Endothelial cell (in vitro differentiated cells): ENCODE measurements at places on chromosomes 7 and 10.

GRCh38 chr10:119412244-119413092, 130.1 kb downstream of the RGS10 start:
- no peak for DNase-seq

GRCh38 chr7:12968836-12969422, 281.5 kb downstream of the ARL4A start:
- DNase-seq: no peak

DNA sequence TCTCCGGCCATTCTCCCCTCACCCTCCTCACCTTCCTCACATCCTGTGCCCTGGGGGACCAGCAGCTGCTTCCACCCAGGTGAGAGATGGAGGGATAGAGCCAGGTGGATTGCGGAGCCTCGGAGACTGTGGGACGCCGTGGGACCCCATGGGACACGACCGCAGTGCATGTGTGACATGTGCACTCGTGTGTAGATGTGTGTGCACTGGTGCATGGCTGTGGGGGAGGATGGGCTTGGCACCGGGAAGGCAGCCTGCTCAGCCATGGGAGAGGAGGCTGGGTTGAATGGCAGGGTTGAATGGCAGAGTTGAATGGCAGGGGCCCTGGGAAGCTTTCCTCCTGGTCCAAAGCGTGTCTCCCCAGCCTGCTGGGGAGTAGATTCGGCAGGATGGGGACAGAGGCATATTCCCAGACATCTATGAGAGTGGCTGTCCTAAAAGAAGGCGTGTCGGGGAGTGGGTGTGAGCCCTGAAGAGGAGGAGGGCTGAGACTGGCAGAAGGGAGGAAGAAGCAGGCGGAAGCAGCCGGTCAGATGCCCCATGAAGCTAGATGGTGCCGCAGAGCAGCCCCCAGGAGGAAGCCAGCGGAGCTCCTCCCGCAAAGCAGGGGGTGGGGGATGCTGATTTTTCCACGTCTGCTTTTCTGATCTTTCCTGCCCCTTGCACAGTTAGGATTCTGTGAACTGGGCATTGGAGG, 815 bp downstream of the GIMAP8 start:
- no peak for DNase-seq

DNA sequence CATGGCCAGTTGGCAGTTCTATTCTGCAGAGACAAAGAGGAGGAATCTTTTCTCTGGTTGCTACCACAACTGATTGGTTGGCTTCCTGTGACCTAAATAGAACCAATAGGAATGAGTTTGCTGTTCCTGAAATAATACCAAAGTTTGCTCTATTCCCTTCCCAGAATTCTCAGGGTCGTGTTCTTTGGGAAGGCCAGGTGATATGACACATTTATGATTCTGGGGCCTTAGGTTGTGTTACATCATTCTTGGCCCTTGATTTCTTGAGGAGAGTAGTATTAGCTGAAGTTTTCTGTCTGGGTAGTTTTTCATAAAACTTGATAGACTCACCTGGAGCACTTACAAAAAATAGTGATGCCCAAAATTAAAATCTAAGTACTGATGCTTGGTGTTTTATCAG, 171.9 kb downstream of the LRRC4 start:
- DNase-seq: no peak

DNA sequence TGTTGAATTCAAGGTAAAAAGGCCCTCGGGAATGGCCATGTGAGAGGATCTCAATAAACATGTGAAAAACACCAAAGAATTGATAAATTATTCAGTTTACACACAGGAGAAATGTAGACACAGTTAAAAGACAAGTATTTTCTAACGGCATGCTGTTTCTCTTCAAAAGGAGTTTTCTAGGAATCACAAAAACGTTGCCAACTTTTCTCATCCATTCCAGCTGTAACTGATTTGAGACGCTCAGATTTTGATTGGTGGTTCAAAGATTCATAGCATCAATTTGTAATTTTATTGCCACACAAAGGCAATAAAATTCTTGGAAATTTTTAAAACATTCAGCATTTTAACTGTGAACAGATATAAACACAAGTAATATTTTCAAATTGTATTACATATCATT, 384.9 kb upstream of the PFKP start:
- DNase-seq: no peak

- peak; percentile 85 for DNase-seq
Measured at GRCh38 chr10:93554760-93555432, 11.6 kb upstream of the FFAR4 start.

DNA sequence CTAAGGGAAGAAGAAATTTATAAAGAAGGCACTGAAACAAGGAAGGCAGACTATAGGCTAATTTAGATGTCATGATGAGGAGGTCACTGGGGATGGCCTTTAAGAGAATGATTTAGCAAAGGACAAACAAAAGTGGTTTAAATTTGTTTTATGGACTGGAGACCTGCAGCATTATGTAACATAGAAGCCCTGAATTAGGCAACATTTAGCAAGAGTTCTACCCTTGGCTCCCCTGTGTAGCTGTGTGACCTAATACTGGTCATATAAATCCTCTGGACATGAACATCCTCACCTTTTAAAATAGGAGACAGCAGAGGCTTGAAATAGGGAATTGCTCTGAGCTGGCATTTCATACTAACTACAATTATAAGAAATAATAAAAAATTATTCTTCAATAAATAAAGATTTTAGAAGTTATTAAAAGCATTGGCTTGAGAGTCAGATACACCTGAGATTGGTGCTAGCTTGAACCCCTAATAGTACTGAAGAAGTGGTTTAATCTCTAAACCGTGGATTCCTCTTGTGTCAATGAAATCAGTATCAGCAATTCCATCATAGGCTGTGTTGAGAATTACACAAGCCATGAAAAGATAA, 48.9 kb downstream of the RNLS start:
- DNase-seq: no peak

DNA sequence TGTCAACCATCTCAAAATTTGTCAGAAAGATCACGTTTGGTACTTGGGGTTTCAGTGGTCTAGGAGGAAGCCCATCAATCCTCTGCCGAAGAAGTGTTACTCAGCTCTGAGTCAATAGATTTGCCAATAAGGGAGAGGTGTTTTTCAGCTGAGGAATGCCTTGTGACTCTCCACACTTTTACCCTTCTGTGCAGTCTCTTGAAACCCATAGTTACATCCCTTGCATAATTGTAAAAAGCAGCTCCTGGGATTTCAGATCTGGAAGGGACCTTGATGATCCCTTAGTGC, 47.5 kb downstream of the INSYN2A start:
- DNase-seq: no peak

DNA sequence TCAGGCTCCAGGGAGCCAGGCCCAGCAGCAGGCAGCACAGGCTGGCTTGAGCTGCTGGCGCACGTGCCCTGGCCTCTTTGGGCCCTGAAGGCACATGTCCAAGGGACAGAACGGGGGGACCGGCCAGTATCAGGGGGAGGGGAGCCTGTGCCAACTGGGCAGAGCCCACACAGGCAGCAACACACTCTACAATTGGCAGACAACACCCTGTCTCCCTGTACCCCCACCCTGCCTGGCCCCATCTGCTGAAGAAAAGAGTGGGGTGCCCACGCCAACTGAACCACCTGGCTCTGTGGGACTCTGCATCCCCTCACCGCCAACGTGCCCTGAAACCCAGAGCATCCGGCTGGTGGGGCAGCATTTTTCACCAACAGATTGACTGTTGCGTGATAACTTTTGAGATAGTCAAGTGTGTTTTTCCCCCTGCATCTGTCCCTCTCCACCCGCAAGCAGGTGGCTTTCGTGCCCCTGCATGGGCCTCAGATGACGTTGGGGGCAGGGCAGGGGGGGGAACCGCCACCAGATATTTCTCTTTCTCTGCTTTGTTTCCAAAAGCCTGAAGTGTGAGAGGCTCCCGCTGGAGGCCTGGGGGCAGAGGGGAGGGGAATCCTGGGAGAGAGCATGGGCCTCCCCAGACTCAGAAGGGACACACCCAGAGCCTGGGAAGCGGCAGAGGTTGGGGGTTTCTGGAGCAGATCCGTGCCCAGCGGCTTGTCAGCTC, 21.8 kb downstream of the SLIT1 start:
- no peak for DNase-seq

GRCh38 chr10:26543567-26544306, 105.6 kb downstream of the APBB1IP start:
- DNase-seq: no peak

DNA sequence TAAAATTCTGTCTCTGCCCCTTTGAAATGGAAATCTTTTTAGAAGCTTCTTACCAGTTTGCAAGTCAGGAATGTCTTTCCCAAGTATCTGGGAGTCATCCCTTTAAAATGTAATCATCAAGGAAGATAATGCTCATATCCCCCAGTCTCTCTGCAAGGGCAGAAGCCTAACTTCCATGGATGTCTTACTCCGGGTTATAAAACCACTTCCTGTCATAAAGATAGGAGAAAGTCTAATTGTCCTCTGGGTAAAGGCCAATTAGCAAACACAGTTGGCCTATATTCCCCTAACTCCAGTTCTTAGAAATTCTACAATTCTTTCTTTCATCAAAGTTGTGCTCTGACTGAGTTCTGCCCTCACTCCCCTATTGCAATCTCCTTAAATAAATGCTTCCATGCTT, 1631.5 kb upstream of the LRRTM3 start:
- DNase-seq: no peak

DNA sequence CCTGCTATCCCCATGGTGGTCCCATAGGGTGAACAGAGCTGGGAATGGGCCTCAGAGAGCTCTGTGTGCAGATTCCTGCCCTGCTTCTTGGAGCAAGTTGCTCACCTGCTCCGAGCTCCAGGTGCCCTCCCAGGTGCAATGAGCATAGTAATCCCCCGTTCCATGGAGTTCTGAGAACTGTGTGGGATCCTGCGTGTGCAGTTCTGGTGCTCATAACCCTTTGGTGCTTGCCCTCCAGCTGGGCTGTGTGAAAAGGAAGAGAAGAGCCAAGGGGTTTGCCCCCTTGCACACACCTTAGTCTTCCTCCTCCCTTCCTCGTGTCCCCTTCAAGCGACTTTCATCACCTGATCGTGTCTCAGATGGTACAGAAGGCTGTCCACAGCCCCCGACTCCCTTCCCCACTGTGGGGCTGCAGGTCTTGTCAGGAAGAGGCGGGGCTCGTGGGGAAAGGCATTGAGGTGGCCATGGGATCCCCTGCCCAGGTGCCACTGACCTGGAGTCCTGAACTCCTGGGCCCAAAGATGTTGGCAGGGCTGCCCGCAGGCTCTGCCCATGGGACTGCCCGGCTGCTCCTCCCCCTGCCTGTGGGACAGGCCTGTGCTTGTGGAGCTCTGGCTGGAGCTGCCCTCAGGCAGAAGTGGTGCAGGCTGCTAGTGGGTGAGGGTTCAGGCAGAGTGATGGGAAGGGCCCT, 21.9 kb upstream of the ZNF488 start:
- DNase-seq: no peak

DNA sequence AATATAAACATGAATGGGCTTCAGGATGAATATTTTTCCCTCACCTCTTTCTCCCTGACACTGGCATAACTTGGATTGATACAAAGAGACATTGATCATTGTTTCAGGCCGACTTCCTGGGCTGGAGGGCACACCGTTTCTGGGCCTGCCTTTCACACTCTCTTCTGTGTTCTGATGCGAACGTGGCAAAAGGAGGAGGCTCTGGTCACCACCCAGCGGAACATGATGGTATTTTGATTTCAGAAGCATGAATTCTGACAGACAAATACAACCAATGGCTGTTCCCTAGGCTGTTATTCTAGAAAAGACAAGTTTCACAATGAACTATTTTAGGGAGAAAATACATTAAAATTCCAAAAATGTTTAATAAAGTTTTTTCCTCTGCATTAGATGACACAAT, 534.5 kb upstream of the MKI67 start:
- no peak for DNase-seq

DNA sequence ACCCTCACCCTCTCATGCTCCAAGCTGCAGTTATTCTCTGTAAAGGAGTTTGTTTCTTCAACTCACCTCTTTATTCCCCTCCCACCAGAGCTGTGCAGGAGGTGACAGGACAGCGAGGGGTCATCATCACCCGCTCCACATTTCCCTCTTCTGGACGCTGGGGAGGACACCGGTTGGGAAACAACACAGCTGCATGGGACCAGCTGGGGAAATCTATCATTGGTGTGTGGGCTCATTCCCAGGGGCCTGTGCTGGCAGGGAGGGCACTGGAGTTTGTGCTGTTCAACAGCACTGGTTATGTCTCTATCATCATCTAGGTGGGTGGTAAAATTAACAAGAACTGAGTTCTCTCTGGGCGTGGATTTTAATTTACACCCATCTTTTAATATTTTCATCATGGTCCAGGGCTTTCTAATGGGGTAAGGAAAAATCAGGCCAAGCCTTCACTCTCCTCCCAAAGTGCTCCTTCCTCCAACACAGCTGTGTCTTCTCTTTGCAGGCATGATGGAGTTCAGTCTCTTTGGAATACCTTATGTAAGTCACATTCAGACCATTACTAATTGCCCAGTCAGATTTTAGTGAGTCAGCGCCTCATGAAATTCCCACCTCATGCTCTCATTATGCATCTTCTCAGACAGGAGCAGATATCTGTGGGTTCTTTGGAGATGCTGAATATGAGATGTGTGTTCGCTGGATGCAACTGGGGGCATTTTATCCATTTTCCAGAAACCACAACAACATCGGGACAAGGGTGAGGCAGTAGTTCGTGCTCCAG, 61.6 kb downstream of the PRSS58 start:
- no peak for DNase-seq

DNA sequence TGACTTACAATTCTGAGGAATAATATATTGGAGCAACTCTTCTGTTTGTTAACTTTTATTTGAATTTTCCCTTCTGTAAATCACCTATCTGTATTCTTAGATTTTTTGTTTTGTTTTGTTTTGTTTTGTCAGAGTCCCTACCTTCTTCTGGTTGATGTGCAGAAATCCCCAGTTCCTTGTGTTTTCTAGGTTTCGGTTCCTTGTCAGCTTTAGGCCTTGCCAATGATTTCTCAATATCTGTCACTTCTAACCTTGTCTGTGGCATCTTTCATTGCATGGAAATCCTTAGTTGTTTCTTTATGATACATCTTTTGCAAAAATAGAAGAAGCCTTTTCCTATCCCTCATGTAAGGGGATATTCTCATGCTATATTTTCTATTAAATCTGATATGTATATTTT, 21.7 kb upstream of the ST8SIA6 start:
- no peak for DNase-seq

DNA sequence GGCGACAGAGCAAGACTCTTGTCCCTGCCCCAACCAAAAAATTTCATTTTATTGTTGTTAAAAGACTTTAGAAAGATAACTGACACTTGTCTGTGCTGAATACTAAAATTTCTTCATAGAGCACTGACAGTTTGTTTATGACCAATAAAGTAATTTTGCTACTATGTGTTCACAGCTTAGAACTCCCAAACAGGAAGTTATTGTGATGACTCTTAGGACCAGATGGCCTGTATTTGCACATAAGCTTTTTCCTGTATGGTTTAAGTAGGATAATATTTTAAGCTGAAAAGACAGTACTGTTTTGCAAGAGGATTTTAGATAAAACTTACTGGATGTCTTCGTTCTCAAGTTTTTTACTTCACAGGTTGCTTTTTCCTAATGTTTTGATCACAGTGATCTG, 80.7 kb downstream of the MMRN2 start:
- DNase-seq: no peak

GRCh38 chr7:44221231-44221791, 20.5 kb downstream of the YKT6 start:
- DNase-seq: peak; percentile 5

- no peak for DNase-seq
Measured at GRCh38 chr10:62541811-62542210, 167.6 kb downstream of the ZNF365 start.

DNA sequence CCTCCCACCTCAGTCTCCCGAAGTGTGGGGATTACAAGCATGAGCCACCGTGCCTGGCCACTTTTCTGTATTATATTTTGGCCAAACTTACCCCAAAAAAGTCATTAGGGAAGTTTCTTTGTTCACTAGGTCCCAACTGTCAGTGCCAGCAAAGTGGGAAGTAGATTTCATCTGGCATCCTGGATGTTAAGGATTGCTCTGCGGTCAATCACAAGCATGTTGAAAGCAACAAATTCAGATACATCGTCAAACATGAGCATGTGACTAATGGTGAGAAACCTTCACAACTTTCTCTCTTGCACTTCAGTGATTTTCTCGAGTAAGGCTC, 14.3 kb upstream of the LRRC17 start:
- DNase-seq: no peak
